Left lobe of liver (tissue), 2 donors: ENCODE measurements at places on chromosomes 4 and X.

GRCh38 chr4:30722359-30723200 is 2.4 kb downstream of the PCDH7 start:
- peak; percentile 45 for DNase-seq

- no peak for DNase-seq
These were observed 897.5 kb upstream of the AGA start for GRCh38 chr4:178339769-178340168.

DNA sequence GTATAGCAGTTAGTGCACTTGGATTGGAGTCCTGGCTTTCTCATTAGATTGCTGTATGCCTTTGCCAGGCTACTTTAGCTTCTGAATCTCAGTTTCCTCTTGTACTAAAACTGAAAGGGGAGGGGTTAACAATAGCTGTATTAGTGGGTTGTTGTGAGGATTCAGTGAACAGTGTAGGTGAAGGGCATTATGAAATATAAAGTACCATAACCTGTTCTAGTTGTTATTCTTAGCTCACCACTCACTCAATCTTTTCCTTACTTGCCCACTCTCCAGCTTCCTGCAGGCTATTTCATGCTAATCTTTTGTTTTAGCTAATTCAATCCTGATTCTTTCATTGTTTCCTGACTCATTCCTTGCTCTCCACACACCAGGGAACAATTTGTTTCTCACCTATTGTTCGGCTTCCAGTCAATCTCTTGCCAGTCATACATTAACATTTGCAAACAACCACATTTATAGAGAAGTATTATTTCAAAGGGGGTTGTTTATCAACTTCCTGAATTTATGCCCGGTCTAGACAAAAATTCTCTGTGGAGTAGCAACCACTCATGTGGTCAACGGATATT is 50.6 kb upstream of the EDA start:
- no peak for DNase-seq

- no peak for DNase-seq
These were observed 26.2 kb downstream of the FBXW7 start for GRCh38 chr4:152509595-152510225.

DNA sequence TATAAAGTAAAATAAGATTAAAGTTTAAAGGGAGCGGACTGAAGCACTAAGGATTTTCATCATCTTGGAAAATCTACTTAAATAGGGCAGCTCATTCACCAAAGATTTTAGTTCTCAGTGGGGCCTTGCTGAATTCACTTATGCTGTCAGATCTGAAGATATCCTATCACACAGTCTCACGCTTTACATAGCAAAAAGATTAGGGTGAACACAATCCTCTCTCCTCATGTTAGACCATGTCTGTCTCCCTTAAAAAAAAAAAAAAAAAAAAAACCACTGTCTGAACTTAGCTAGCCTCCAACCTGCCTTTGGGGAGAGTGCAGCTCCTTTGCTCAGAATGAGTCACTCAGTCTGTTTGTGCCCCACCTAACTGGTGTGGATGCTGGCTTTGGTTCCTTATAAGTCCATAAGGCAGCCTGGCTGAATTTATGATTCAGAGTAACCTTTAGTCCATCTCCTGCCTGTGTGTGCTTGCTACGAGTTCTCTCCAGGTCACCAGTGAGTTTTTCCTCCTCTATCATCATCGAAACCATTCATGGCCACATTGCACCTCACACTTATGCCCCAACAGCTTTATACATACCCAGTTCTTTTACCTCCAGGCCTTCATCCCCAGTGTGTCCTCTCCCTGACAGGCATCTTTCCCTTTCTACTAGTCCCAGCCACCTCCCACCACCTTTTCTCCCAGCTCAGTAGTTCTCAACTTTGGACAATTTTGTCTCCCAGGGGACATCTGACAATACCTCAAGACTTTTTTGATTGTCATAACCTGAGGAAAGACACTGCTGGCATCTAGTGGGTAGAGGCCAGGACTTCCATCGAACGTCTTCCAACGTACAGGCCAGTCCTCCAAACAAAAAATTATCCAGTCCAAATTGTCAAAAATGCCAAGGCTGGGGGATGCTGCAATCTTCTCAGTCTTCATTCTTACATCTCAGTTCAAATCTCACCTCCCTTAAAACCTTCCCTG is 220.7 kb upstream of the EMCN start:
- DNase-seq: no peak

- no peak for DNase-seq
These were observed 45.6 kb upstream of the CHRNA9 start for GRCh38 chr4:40289366-40290188.

- no peak for DNase-seq
These were observed 30.3 kb downstream of the STPG2 start for GRCh38 chr4:98113012-98113411.

DNA sequence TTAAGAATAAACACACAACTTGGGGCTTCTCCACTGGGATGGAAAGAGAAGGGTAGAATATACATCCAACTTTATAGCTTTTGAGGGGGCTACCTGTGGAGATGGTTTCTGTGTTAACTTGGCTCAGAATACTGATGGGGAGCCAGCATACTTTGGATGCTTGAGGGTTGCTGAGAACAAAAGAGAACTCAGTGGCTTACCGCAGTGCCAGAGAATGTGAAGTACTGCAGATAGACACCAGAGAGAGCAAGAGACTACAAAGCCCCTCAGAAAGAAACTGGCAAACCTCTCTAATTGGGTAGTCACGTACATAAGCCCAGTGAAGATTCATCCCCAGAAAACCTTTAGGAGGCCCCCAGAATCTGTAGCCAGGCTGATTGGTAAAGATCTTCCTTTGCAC is 214.4 kb downstream of the DCHS2 start:
- no peak for DNase-seq

GRCh38 chr4:69920874-69921273 is 10.0 kb upstream of the CSN1S1 start:
- no peak for DNase-seq

DNA sequence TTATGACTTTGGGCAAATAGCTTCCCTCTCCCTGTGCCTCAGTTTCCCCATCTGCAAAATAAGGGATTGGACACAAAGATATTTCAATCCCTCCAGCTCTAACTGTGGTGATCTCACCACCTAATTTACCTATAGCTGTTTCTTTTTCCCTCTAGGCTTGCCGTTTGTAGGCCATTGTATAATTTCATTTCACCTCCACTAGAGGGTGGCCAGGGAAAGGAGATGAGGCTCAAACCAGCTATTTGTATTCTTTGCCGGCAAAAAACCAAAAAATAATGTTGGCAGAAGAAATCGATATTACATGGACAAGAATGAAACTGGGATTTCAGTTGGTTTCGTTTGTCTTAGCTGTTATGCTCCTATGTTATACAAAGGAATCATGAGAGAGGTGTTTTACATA is 36.1 kb upstream of the DOCK11 start:
- DNase-seq: no peak

DNA sequence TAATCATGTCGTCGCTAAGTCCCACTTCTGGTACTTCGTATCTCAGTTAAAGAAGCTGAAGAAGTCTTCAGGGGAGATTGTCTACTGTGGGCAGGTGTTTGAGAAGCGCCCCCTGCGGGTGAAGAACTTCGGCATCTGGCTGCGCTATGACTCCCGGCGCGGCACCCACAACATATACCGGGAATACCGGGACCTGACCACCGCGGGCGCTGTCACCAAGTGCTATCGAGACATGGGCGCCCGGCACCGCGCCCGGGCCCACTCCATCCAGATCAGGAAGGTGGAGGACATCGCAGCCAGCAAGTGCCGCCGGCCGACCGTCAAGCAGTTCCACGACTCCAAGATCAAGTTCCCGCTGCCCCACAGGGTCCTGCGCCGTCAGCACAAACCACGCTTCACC is 11.3 kb downstream of the PNCK start:
- DNase-seq: no peak

DNA sequence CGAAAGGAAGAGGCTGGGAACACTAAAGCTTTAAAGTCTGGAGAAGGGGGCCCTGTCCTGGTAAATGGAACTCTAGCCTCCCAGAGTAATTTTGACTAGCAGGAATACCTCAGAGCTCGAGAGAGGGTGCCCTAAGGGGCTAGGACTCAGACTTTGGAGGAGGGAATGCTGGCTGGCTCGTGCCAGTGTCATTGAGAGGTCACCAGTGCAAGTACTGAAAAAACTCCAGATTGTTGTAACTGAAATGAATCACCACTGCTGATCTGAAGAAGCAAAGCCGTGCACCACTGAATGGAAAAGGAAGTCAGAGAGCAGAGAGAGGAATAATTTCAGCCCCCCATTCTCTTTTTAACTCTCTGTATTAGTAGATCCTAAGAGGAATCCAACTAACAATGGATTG is 690.2 kb downstream of the FAT4 start:
- no peak for DNase-seq
